ENCODE measurements at places on chromosomes 7 and 10. TPM values are rescaled to one million over a fixed set of nuclear protein-coding genes. Genes with fewer than 3 reads are reported as not detected.

Gene STOX1
- 0.29 TPM for total RNA-seq

Gene KIF11
- 5.3 TPM for total RNA-seq

- H3K27ac ChIP-seq = no peak overlapping the region
- no peaks in the 10 kb centered on the region for H3K4me1 ChIP-seq
- no peak for DNase-seq
- H3K36me3 ChIP-seq = no peaks in the 10 kb centered on the region
- H3K4me3 ChIP-seq = no peak overlapping the region
Measured at GRCh38 chr10:3968727-3969126, 183.7 kb upstream of the KLF6 start.

Gene EBLN1
- not detected for total RNA-seq

Gene WDFY4
- 0.36 TPM for total RNA-seq

- H3K36me3 ChIP-seq = no peaks in the 10 kb centered on the region
- H3K27me3 ChIP-seq = no peaks in the 10 kb centered on the region
- no peak for DNase-seq
- no peak overlapping the region for H3K4me3 ChIP-seq
- no peak overlapping the region for H3K27ac ChIP-seq
Measured at GRCh38 chr10:121332829-121333765, 265.1 kb downstream of the FGFR2 start.

- no peaks in the 10 kb centered on the region for H3K27me3 ChIP-seq
- H3K36me3 ChIP-seq = no peaks in the 10 kb centered on the region
- peaks cover 34% of the 10 kb centered on the region for H3K4me1 ChIP-seq
Measured at GRCh38 chr7:43569424-43569823, 13.5 kb upstream of the STK17A start.
